ENCODE measurements at places on chromosomes 4 and X. TPM values are rescaled to one million over a fixed set of nuclear protein-coding genes. Genes with fewer than 3 reads are reported as not detected.
A peak's percentile ranks its signal among the peaks of the same experiment; 100 is the strongest.

XKRX gene
- total RNA-seq: not detected

GRCh38 chr4:83552083-83552482 lies 16.2 kb downstream of the GPAT3 start:
- no peak for DNase-seq

- DNase-seq: peak; percentile 55
These were observed 2.2 kb upstream of the CTBP1 start for GRCh38 chr4:1250921-1251772.

DNA sequence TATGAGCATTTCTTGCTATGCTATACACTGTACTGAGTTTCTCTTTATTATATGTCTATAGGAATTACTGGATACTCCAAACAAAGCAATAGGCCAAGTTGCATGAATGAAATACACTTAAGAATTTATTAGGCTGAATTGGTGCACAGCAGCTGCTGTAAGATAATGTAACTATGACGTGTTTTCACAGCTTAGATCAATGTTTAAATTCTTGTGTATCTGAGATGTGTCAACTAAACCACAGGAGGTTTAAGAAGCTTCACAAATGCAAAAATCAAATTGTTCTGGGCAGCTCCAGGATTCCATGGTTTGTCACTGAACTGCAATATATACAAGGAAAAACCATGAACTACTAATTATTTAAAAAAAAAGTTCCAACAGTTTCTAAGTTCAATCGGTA lies 156.7 kb downstream of the MAPK10 start:
- no peak for DNase-seq
